ENCODE measurements at places on chromosomes 5 and 9.

GRCh38 chr5:18798058-18798457 lies 1163.8 kb downstream of the TAF11L14 start:
- DNase-seq = no peak

DNA sequence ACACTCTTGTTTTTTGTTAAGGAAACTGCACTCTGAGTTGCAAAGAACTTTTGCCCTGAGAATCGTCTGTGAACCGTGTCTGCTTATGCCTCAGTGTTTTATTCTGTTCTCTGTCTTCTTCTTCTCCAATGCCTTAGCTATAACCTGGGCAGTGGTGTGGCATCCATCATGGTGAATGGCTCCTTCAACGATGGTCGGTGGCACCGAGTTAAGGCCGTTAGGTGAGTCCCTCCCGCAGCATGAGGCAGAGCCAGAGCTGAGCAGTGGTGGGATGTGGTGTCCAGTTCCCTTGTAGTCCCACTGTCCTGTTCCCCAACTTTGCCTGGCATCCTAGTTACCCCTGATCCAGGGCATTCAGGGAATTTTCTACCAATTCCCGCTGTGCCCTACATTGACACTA lies 98.3 kb downstream of the LIFR start:
- no peak for DNase-seq

GRCh38 chr5:5887833-5888232 lies 465.4 kb downstream of the ICE1 start:
- DNase-seq = no peak

- no peak for DNase-seq
Observed at GRCh38 chr5:61280205-61280604, 51.9 kb upstream of the ZSWIM6 start.

GRCh38 chr9:96279932-96280331 lies 22.0 kb downstream of the HSD17B3 start:
- no peak for DNase-seq

DNA sequence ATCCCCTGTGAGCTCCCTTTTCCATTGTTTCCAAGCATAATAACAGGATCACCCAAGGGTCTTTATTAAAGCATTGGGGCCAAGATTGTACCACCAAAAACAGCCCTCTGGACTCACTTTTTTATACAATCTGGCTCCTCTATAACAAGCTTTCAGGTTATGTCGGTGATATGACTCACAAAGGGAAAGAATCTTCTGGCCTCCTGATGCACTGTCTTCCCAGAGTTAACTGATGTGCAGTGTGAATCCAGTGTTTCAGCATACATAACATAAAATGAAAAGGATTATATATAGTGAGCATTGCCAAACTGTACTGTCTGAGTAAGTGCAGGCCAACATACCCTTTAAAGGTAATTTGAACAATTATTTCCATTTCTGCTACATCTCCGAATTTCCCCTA lies 33.9 kb upstream of the MAN2A1 start:
- DNase-seq = no peak

DNA sequence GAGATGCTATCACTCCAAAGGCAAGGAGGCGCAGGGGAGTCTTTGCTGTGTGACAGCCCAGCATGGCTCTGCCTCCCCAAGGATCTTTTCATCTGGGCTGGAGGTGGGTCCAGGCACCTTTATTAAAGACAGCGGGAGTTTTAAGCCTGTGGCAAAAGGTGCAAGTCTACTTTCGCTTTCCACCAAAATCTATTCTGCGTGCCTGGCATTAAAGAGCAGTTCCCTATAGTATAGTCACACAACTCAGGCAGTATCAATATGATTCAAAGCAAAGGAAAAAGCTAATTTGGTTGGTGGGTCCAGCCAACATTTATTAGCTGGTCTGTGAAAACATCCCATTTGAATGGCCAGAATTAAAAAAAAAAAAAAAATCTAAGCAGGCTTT lies 398.7 kb downstream of the EBF1 start:
- no peak for DNase-seq

- DNase-seq = no peak
Observed at GRCh38 chr9:20557285-20557684, 65.0 kb downstream of the MLLT3 start.

GRCh38 chr5:176743136-176743861 lies 67.1 kb upstream of the UNC5A start:
- no peak for DNase-seq

- DNase-seq = no peak
Observed at GRCh38 chr9:78909566-78909965, 612.6 kb downstream of the PSAT1 start.

- DNase-seq = no peak
Observed at GRCh38 chr9:120690372-120690771, 23.9 kb downstream of the MEGF9 start.

GRCh38 chr5:180090769-180091546 lies 19.4 kb upstream of the RNF130 start:
- DNase-seq = no peak

GRCh38 chr9:113261917-113262671 lies 13.3 kb downstream of the CDC26 start:
- DNase-seq = no peak

DNA sequence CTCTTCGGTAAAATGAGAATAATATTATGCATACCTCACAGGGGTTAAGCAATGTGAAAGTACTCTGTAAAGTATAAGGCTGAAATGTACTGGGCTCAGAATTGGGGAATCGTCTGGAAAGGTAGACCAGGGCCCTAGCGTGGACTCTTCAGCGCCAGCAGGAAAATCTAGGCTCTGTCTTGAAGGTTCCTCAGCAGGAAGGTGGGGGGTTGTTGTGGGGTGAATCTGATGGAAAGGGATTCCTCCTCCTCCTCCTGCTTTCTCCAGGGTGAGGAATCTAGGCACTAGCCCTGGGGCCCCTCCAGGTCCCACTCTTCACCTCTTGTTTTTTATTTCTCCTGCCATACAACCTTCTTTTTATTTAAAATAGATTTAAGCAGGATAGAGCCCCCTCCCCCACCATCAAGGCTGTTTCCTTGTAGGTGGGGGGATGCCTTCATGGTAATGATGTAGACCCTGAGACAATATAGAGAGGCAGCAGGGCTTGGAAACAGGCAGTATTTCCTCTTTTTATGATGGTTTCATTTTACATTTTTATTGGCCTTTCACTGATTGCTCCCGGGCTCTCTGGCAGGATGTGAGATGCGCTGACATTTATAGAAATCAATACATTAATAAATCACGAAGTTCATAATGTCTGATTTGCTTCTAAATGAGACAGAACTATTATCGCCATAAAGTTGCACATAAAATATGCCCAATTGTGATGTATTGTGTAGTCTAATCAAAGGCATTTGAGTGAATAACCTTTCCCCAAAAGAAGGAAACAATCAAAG lies 78.9 kb upstream of the GABRP start:
- no peak for DNase-seq

GRCh38 chr9:84819491-84819991 lies 150.0 kb downstream of the NTRK2 start:
- no peak for DNase-seq

GRCh38 chr5:54909911-54910870 lies 75.2 kb downstream of the ESM1 start:
- DNase-seq = no peak

- no peak for DNase-seq
Observed at GRCh38 chr5:77418162-77418561, 74.0 kb downstream of the WDR41 start.

DNA sequence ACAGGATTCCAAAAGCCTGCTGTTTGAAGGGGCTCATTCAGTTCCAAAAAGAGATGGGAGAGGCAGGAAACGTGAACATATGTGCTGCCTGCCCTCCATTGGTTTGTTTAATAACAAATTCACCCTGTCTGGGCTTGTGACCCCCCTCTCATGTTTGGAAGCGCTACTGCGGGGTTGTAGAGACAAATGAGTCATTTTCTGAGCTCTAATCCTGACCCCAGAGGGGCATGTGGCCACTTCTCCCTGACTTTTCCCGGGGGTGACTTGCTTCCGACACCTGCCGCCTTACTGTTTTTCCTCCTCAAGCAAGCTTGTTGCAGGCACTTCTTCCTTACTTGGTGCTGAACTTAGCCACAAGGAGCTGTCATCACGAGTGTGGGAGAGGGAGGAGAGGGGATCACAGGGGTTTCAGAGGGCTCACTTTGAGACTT lies 75.9 kb downstream of the LMNB1 start:
- no peak for DNase-seq

DNA sequence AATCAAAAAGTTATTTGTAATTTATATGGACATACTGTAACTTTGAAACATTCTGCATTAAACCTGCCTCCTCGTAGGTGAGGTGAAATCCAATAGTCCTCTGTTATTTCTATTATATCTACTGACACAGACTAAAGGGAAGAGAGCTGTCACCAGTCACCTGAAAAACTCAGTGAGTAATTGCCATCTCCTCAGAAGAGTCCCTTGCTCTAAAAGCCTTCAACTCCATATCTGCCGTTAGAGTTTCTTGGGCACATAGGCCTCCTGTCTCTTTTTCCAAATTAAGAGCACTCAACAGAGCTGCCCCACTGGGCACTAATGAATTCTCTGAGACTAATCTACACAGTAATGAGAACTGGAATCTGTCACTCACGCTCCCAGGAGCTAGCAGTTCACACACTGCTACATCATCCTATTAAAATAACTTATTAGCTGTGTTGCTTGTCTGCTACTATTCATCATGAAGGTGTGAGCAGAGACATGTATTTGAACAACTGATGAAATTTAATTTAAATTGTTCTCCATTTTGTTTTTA lies 67.3 kb upstream of the VCAN start:
- DNase-seq = no peak

DNA sequence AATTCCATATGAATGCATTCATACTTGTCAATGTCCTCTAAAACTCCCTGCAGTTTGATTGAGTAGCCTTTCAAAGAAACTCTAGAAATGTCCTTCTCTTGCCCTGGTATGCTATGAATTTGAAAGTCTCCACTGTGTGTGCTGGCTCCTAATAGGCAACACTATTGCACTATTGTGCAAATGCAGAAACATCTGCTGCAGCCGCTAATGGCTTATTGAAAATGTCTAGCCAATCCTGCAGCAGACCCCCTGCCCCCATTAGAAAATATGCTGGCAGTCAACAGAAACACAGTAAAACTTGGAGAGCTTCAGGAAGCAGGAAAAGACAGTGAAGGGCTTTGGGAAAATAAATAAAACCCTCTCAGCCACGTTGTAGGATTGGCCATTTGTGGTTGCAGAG lies 87.3 kb upstream of the GRAMD2B start:
- DNase-seq = no peak

- DNase-seq = no peak
Observed at GRCh38 chr5:108753331-108753730, 5.6 kb downstream of the FER start.

GRCh38 chr5:54621709-54622108 lies 104.2 kb downstream of the SNX18 start:
- no peak for DNase-seq

DNA sequence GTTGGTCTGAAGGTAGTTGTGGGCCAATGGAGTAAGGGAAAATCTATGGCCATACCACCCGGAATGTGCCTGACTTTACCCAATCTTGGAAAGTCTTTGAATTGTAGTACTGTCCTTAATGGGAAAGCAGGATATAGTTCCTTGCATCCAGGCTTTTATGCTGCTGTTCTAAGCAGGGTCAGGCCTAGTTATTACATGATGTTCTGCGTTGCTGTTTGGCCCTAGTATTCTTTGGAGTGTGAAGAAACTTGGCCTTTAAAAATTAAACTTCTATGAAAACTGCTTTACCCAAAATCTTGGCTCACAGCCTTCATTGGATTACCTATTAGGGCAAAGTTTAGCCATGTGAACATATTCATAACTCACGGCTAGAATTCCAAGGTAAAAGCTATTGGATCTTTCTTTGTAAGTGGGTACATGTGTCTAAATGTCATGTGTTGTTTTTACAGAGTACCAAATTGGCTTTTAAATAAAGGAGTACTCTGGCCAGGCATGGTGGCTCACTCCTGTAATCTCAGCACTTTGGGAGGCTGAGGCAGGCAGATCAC lies 211.1 kb downstream of the DTWD2 start:
- no peak for DNase-seq

GRCh38 chr9:22452415-22453010 lies 5.9 kb downstream of the DMRTA1 start:
- DNase-seq = no peak

DNA sequence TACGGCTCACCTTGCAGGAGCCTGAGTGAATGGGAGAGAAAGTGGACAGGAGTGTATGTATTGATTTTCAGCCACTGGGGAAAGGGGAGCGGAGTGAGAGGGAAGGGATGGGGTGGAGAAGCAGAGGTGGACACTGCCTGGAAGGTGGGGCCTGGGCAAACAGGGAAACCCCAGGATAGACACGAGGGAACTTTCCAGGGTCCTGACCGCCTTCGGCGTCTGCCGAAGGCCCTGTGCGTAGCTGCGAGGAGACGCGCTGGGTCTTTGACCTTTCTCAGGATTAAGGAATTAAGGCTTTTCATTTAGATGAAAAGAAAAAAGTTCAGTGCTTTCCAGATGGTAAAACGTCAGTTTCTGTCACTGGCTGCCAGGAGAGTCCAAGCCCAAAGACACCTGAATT lies 134.6 kb upstream of the RAPGEF1 start:
- no peak for DNase-seq

DNA sequence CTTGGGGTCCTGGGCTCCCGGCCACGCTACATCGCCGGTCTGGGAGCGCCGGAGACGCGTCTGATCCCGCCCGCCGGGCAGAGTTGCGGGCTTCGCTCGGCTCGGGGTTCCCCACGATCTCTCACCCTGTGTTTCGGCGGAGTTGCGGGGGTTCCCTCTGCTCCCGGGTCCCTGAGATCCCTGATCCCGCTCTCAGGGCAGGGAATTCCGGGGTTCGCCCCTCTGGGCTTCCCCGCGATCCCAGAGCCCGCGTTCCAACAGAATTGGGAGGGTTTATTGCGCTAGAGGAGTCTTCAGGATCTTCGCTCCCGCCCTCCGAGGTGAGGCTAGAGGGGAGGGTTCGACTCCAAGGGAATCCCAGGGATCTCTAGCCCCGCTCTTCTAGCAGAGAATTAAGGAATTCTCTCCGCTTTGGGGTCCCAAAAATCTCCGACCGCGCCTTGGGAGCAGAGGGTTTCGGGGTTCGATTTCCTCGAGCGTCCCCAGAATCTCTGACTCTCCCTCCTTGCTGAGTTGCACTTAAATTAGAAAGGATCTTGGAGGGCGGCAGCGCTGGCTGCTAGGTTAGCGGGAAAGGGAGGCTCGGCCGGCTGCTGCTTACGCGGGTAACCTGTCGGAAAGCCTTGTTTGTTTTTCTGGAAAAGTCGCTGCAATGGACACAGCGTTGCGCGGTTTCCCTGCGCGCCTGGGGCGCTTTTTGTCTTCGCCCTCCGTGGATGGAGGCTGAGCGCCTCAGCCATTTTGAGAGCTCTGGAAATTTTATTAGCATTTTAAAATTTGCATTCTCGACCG lies 1.3 kb downstream of the DMRT1 start:
- DNase-seq = no peak

DNA sequence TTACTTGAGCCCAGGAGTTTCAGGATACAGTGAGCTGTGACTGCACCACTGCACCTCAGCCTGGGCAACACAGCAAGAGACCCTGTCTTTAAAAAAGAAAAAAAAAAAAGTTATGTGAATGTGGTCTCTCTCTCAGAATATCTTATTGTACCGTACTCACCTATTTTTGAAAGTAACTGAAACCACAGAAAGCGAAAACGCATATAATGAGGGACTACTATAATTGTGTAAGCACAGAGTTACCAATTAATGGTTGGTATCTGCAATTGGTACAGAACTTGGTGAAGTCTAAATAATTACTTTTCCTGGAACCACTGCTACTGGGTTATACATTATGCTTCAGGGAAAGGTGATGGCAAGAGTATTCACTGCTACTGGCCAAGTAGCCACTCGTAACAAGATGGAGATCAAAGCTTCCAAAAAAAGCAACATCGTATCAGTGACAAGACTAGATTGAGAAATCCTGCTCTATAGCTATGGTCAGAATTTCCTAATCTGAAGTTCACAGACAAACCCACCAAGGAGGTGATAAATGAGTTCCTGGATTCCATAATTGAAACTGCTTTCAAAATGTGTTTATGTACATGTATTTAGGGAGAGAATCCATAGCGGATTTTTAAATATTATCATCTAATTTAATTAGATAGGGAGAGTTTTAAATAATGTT lies 82.7 kb downstream of the NR6A1 start:
- no peak for DNase-seq

Measured in anterior cingulate cortex (tissue), 58 donors.